GM04503 (cell line): ENCODE measurements at places on chromosomes 3 and 15.

DNA sequence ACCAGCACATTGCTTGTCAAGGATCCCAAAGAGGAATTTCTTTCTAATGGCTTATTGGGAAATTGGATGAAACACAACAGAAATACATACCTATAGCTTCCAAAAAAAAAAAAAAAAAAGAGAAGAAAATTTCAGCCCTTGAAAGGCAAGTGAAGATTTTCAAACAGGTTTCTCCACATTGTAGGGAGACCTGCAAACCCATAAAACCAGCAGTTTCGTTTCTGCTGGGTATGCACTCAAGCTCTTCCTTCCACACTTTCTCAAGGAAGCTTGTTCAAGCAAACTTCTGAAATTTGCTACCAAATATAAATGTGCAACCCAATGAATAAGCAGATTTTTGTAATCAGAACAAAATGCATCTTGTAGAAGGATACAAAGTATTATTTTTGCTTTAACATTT is 15.9 kb upstream of the SH3BP5 start:
- no peak for DNase-seq

- peak; percentile 0 for DNase-seq
Measured at GRCh38 chr3:172965256-172965655, 175.8 kb downstream of the SPATA16 start.

- DNase-seq = no peak
Measured at GRCh38 chr3:189652042-189652441, 20.9 kb downstream of the TP63 start.

GRCh38 chr3:131386429-131387165 is 5.0 kb downstream of the NUDT16 start:
- no peak for DNase-seq

- peak; percentile 18 for DNase-seq
Measured at GRCh38 chr3:20912406-20912805, 726.4 kb upstream of the SGO1 start.

DNA sequence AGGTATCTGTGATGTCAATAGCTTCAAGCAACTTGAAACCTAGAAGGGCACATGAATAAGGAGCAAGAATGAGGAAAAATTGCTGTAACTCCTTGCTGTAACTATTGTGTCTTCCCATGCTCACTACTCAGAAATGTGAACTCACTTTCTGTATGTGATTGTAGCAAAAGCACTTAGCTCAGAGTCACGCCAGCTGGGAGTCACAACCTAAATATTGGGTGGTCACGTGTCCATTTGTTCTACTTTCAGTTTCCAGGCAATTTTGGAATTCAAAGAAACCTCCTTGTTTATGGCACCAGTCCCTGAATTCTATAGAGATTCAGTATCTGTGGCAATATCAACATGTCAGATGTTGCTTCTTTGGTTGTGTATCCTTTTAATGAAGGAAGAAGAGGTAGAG is 241.6 kb upstream of the AZI2 start:
- DNase-seq = no peak

DNA sequence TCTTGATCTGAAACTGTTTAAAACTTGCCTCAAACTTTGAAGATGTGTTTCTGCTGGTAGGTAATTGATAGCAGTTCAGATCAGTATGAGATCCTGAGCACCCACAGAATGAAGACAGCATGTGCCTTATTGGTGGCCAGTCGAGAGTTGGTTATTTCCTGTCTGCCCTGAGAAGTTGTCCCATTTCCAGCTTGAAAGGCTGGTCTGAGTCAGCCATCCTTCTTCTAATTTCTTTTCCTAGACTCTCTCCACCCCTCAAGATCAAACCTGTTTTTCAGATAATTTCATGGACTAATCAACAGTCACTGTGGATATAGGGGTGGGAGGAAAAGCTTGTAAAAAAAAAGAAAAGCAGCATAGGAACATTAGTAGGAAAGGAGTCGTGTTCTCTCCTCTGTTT is 464.4 kb downstream of the FOXP1 start:
- DNase-seq = no peak

DNA sequence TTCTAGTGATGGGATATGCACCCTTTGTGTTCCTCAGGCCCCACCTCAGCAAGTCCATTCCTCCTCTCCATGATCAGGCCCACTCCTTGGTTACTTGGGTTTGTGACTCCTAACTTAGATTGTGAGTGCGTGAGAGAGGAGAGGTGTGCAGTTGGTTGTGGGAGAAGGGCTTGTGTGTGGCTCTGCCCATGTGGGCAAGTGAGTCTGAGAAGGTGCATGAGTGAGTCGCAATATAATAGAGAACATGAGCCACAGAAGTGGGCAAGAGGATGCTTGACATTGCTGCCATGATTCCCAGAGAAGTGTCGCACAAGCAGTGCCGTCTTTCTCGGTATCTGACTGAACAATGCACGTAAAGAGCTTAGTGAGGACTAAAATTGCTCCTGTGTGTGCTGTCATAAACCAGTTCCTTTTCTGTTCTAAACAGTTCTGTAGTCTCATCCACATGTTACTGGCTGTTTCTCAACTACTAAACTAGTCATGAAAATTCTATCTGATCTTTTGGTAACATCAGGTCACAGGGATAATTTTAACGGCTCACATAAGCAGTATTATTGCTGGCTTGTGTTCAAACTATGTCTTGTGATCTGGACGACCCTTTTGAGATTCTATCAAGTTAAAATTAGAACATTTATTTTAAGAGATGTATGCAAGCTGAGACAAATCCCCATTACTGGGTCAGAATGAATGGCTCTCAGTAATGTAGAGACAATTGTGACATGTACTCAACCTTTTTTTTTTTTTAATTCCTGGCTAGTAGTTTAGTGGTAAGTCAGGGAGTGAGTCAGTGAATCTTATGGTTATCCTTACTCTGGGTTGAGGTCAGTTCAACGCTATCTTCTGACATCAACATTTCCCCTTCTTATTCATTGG is 25.6 kb downstream of the GYG1 start:
- DNase-seq = peak; percentile 80

GRCh38 chr3:97969541-97969940 is 2.7 kb downstream of the RIOX2 start:
- no peak for DNase-seq

DNA sequence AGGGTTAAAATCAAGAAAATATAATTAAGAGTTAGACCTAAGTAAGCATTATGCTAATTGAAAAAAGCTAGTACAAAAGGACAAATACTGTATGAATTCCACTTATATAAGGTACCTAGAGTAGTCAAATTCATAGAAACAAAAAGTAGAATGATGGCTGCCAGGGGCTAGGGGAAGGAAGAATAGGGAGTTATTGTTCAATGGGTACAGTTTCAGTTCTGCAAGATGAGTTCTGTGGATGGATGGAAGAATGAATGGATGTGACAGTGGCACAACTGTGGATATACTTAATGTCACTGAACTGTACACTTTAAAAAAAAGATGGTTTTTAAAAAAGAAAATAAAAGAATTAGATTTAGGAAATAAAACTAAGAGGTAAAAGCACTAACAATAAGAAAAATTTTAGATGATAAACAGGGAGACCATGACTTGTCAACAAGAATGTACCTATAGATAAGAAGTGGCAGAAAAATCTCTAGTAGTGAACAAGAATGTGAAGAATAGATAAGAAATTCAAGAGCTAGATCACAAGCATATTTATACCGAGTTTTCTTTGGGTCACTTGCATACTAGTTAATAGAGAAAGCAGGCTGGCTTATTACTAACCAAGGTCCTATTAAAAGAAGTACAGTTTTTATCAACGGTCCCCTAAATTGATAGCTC is 5.5 kb downstream of the IFT80 start:
- no peak for DNase-seq

DNA sequence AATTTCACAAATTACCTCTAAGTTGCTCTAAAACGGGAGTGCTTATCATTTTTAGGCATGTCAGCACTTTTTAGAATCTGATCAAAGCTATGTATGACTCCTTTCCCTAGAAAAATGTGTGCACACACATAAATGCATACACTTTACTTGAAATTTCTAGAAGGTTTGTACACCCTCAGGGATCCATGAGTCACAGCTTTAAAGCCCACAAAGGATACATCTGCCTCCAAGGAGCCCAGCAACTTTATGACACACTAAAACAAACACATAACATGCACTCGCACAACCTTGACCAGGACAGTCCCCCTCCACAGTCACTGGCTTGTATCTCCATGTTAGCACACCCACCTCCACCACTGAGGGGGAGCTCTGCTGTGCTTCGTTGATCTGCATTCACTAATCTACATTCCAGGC is 722.0 kb upstream of the CFAP20DC start:
- DNase-seq = peak; percentile 80

DNA sequence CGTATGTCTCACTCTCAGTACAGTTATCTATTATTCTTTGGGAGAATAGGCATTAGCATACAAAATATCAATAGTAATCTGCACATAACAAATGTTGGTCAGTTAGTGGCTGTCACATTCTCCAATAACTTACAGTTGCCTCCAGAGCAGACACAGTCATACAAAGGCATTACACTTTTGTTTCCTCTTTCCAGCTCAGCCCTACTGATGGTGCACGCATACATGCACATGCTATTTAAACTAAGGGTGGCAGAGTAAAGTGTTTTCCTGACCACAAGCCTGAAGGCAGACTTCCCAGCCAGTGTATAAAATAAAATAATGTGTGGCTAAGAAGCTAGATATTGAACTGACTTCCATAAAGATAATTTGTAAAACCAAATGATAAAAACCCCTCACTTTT is 47.6 kb downstream of the PHLDB2 start:
- DNase-seq = no peak

DNA sequence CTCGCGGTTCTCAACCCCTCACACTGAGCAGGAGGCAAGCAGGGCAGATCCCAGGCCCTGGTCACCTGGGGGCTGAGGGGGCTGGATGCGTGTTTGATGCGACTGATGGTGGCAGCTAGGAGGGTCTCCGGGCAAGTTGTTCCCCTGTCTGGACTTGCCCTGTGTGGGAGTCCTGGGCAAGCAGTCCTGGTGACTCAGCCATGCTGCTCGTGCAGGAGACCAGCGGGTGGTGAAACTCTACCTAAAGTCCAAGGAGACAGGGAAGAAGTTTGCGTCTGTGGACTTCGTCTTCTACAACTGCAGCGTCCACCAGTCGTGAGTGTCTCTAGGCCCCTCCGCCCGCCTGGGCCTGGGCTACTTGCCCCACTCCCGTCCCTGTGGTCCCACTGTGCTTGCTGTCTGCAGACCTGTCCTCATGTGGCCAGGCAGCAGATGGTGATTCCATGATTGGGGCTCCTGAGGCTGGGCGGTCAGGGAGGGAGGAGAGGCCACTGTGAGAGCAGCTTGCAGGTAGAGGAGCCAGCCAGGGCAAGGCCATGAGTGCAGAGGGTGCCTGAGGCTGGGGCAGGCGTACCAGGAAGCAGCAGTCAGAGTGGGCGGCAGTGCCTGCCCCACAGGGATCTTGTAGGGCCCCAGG is 23.1 kb downstream of the PLXNA1 start:
- no peak for DNase-seq

DNA sequence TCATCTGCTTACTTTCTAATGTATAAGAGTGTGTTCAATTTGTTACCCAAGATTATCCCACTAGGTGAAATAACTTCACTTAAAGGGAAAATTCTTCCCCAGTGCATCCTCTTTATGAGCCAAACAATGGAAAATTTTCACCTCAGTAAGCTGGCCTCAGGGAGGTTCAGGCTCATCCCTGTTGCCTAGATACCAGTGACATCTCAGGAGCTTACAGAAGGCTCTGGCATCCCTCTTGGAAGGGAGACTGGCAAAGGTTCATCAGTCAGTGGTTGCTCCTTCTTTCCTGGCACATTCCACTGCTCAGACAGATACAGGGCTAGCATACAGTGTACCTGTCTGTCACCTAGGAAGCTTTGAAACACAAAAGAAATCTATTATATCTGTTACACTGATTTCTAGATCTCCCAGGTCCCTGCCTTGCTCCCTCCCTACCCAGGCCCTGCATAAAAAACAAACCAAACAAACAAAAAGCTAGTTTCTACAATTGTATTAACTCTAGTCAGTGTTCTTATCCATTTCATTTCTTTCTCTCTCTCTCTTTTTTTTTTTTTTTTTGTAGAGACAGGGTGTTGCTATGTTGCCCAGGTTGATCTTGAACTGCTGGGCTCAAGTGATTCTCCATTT is 1.7 kb downstream of the IP6K2 start:
- DNase-seq = peak; percentile 55

DNA sequence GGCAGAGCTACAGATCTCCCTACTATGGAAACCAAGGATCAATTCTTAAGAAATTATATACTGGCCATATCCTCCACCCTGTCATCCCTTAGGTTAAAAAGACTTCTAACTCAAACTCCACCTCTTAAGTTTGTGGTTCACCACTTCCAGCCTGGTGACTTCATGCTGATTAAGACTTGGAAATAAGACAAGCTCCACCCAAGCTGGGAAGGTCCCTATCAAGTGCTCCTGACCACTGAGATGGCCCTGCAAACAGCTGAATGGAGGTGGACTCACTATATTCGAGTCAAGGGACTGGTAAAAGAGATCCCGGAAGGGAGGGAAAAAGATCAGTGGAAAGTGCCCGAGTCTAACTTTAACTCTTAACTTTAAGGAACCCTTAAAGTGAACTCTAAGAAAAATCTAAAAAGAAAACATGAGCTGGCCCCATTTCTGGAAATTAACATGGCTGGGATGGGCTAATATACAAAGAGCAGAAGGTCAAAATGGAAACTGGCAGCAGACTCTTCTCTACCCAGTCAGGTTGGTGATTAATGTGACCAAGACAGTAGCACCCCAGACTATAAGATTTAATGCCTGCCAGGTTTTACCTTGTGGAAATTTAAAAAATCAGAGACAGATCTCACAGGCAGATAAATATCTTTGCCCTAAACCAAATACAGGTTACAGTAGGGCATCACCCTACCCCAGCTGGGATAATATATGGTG is 43.9 kb downstream of the PPCDC start:
- no peak for DNase-seq

GRCh38 chr15:38610748-38611147 is 46.1 kb upstream of the RASGRP1 start:
- no peak for DNase-seq

DNA sequence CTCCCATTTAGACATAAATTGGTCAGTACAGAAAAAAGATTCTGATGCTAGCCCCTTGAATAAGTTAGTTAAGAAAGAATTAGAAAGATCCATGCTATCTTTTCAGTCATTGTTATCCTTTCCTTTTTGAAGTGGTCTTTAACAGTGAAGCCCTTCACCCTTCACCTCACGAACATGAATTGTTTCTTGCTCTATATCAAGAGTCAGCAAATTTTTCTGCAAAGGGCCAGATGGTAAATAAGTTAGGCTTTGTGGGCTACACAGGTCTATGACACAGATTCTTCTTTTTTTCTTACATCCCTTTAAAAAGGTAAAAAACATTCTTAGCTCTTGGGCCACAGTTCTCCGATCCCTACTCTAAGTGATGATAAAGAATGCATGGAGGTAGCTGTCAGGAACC is 74.9 kb downstream of the DMXL2 start:
- DNase-seq = no peak

DNA sequence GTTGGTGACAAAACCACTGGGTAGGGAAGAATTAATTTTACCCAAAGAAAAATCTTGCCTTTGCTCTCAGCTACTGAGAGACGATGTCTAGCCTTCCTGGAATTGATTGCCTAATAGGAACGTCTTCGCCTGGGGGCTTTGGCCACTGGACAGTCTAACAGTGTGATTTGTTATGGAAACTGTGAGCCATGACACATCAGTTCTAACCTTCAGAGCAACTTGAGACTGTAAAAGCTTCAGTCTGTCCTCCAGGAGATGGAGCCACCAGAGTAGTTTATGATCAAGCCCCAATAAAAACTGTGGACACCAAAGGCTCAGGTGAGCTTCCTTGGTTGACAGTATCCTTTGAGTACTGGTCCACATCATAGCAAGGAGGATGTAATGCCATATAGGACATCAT is 235.8 kb upstream of the TMCO5A start:
- no peak for DNase-seq
